ENCODE measurements at places on chromosomes 2 and 18. TPM values are rescaled to one million over a fixed set of nuclear protein-coding genes. Genes with fewer than 3 reads are reported as not detected.

DNA sequence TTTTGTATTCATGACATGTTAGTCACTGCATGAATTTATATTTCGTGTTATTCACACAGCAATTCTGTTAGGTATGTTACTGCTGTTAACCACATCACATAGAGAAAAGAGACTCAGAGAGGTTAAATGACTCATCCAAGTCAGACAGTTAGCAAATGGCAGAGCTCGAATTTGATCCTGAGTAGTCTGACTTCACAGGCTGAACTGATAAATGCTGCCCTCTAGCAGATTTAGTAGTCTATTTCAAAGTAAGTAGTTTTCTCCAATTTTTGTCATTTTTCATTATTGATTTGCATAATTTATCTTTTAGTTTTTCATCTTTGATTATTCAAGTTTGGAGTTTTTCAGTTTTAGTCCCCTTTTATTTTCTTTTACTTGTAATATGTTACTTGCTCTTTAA, 58.3 kb downstream of the WDR7 start:
- DNase-seq: no peak

- no peak for DNase-seq
These were observed 312.9 kb downstream of the MTX2 start for GRCh38 chr2:176582176-176582575.

Gene GFPT1
- total RNA-seq: 36.8 TPM

Gene PAX8
- 0.30 TPM for total RNA-seq

Gene C2orf72
- 0.07 TPM for total RNA-seq

DNA sequence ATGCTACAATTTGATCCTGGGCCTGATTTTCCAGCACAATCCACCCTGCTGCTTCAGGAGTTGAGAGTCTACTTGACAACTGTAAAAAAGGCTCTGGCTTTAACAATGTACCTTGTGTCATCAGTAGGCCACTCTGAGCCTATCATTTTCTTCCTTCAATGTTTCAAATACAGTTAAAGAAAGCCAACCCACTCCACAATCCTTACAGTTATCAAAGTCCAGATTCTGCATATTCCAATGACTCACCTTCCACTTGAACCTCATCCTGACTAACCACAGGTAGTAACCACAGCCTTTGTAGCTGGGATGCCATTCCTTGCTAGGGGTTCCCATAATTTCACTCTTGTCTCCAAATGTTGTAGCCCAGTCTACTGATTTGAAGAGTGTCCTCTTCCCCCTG, 35.5 kb upstream of the AQP4 start:
- DNase-seq: no peak

DNA sequence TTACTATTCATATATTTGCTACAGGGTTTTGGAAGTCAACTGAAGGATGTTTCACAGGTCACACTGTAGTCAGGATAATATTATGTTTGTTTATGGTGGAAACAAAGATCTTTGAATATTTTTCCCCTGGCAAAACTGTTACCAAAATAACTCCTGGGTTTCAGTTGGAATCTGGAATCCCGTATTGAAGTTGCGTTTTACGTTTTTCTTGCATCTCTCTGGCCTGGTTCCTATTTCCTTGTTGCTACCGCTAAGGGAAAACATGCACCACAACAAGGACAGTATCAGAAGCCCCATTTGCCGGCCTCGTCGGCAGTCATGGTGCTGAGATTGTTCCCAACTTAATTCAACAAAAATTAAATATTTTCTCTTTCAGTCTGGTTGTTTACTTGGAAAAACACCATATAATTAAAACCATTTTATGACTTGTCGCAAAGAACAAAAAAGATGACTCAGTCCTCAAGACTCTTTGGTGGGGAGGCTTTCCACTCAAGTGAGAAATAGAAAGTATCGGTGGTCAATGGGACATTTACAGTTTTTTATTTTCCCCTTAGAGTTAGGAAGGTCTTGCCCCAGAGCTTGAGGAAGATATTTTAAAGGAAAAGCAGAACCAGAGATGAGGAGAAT, 42.3 kb downstream of the EN1 start:
- no peak for DNase-seq

DNA sequence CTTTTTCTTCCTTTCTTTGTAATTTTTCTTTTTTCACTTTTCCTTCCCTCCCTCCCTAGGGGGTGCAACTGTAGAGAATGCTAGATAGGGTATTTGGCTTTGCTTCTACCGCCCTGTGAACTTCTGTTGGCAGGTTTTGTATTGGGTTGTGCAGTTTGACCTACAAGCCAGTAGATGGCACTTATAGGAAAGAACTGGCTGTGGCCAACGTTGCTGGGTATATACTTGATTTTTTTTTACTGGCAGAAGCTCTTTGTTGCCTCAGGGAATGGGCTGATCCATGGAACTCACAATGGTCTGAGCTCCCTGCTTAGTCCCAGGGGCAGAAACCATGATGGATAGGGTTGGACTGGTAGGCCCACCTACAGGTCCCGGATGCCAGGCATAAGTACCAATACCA, 1019.5 kb upstream of the LRRTM1 start:
- DNase-seq: no peak

DNA sequence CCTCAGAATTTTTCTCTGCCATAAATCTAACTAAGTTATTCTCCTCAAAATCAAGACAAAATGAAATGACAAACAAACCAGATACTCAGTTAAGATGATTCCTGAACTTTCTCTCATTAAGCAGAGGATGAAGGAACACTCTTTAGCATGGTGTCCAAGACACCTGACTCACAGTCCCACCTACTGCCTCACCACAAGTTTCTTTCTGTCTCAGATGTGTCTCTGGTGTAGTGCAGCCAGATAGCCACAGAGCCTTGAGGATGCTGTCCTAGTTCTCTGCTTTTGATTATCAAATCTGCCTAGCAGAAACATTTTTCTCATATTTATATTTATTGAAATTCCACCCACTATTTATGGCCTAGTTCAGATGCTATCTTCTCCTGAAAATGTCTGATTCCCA, 103.6 kb upstream of the TMEM200C start:
- no peak for DNase-seq

Gene OR6B2
- not detected for total RNA-seq

Gene REG3G
- not detected for total RNA-seq

DNA sequence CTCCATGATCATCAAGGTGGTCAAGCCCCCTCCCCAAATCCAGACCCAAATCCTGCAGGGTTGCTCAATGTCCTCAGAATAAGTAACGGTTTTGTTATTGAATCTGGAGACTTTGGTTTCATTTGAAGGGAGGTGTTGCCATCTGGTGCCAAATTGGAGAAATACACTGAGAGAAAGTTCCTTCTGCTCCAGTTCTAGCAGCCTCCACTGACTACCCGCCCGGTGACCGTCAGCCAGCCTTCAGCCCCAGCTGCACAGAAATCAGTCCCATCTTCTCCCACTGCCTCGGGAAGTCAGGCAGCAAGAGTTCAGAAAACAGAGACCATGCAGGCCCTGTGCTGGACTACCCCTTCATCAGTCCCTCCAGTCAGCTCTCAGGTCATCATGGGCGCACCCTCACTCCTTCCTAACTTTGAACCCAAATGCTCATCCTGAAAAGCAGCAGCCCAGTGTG, 38.7 kb downstream of the PKDCC start:
- DNase-seq: no peak

Data from left ventricle myocardium superior (tissue), 1 donor.